ENCODE measurements at places on chromosomes 1 and 21.

- DNase-seq: no peak
Observed at GRCh38 chr21:39611551-39612190, 1.1 kb upstream of the B3GALT5 start.

DNA sequence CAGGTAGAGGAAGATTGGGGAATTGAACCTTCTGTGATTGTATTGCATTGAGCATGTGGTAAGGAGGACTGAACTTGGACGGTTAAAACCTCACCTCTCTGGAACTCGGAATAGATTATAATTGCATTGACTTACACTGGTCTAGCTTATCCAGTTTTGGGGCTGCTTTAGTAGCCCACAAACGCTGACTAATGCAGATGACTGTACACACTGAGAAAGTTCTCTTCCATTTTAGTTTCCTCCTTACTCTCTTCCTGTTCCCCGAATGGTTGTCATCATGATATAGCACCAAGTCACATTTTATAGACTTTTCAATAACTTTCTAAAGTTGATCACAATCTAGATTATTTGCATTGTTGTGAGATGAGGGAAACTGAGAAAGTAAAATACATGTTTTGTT is 78.2 kb downstream of the NFIA start:
- DNase-seq: no peak

- no peak for DNase-seq
Observed at GRCh38 chr1:236275586-236275985, 6.2 kb downstream of the ERO1B start.

DNA sequence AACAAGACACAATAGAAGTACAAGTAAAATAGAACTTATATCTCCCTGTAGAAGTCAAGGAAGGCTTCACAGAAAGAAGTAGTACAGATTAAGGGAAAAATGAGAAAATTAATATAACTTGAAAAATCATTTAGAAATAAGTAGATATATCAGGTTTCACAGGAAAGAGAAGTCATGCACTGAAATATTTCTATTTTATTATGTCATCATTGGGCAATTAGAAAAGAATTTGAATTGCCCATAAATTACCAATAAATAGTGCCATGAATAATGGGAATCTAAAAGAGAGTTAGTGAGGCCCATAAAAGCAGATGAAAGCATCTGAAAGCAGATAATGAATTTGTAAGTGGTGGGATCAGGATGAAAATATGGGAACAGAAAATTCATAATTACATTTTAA is 1597.8 kb downstream of the PLA2G4A start:
- no peak for DNase-seq

DNA sequence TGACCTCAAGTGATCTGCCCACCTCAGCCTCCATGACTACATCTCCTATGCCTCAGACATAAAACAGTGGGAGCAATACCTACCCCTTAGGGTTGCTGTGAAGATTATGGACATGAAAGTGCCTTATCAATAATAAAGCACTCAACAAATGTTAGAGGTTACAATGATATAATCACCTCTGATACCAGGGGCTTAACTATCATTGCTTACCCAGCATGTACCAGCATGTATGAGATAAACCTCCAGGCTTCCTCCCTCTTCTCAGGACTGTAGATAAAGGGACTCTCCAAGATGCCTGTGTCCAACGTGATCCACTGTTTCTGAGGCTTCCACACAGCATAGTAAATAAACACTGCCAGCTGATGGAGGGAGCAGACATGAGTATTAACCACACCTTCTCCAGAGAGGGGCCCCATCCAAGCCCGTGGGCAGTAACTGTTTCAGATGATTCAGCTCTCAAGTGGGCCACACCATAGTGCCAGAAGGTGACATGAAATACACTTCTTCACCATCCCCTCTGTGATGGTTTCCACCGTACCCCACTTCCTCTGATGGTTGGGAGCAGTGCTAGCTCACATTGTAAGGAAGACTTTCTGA is 26.2 kb downstream of the RHBDL2 start:
- DNase-seq: no peak

- DNase-seq: no peak
Observed at GRCh38 chr1:233293556-233294446, 1.7 kb downstream of the PCNX2 start.

DNA sequence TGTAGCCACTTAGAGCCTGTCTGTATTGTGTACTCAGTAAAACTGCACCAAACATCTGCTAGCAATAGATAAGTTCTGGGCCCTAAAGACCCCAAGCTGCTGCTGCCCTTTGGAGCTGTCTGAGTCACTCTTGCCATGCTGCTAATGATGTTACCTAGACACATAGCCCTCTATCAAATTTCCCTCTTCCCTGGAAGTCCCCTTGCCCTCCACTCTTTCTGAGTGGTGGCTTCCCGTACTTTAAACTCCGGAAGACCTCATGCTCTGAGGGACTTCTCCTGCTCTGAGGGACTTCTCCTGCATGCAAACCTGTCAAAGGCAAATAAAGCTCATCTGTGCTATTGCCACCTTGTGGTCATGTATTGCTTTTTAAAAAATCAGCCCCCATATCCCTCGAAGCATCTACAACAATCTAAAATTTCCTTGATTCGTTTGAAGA is 34.0 kb downstream of the FH start:
- DNase-seq: peak; percentile 18

- no peak for DNase-seq
Observed at GRCh38 chr1:225709101-225709500, 56.2 kb upstream of the ENAH start.

DNA sequence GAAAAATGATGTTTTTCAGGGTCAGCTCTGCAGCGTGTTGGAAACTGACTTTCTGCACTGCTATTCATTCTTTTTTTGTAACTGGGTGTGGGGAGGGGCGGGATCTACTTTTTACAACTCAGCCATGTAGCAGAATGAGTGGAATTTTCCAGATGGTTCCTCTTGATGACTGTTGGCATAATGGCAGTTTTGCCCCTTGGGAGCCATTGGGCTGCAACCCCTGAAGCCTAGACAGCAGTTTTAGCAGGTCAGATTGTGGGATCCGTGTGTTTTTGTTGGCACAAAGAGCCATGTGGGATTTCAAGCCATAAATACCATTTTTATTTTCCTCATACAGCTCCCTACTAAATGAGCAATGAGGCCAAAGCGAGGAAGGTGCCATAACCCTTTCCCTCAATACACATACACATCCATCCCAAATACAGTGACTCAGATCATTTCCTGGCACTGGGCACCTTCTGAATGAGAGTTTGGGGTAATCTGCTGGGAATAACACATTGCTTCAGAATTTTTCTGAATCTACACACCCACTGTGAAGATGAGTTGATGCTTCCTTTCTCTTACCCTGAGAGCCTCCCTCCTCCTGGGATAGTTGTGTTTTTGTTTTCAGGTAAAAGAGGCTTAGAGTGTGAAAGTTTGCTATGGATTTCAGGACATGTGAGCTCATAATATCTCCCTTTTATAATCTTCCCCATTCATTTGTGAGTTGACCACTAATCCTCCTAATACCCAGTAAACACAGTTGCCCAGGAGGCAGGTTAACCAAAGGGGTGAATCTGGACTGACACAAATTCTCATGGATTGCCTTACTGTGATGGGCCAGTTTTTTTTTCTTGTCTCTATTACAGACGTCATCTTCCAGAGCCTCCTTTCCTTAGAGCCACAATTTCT is 13.1 kb downstream of the S100A10 start:
- no peak for DNase-seq

DNA sequence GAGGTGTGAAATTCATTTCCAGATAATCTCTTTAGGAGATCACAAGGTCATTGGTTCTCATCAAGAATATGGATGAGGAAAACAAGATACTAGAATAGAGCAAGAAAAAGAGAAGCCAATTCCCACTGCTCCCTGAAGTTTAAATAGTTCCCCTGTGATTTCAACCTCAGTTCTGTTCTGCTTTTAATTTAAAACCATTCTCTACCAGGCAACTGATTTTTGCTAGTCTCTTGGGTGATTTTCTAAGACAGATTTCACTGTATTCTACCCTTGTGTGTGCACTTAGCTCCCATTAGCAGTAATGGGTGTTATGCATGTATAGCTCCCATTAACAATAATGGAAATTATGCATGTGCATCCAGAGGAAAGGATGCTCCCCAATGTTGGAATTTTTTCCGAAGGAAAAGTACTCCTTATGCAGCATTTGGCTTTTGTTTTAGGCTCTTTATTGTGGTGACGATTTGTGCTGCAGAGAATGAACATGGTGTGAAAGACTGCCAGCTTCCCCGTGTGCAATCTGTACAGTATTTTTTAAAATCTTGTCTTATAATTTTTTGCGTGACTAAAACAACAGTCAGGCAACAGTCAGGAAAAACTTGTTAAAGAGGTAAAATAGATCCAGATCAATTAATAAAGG is 144.0 kb upstream of the ZRANB2 start:
- no peak for DNase-seq

DNA sequence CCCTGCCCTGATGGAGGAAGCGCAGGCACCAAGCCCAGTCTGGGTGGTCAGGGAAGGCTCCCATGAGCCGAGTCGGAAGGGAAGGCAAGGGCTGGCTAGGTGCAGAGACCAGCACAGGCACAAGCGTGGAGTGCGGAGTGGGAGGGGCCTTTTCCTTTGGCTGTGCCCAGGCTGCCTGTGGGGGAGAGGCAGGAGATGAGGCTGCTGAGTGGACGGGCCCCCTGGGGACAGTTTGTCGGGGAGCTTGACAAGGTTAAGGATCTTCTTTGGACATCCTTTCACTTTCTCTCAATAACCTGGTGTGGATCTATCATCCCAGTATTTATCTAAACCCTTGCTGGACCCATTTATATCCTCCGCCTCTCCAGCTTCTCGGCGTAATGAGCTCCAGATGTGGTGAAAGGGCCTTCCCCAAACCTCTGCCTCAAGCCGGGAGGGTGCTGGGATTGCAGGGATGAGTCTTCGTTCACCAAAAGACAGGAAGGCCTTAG is 42.9 kb downstream of the EPHB2 start:
- DNase-seq: no peak

DNA sequence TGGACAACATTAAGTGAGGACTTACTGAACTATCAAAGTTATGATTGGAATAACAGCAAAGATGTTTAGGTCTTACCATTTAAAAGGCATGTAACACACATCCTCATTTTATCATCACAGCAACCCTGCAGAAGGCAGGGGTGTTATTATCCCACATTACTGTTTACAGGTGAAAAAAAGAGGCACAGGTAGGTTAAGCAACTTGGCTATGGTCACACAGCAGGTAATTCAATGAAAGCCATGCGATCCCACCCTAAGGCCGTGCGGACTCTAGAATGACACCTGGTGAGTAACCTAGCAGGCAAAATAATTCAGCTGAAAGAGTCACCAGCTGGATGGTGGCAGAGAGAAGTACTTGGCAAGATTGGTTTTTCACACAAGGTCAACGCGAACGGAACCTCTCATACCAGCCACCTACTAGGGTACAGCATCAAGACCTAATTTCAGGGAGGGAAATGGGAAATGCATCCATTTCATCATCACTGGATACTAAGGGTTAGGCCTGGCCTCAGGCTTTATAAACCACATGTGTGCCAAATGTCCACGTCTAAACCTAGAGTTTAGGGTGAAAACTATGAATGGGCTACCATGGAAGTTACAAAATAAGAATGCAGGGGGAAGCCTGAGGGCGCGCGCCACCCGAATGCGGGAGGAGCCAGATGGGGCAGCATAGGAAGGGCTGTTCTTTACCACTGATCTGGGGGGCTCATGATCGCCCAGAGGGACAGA is 85.3 kb downstream of the SLC66A1 start:
- no peak for DNase-seq

DNA sequence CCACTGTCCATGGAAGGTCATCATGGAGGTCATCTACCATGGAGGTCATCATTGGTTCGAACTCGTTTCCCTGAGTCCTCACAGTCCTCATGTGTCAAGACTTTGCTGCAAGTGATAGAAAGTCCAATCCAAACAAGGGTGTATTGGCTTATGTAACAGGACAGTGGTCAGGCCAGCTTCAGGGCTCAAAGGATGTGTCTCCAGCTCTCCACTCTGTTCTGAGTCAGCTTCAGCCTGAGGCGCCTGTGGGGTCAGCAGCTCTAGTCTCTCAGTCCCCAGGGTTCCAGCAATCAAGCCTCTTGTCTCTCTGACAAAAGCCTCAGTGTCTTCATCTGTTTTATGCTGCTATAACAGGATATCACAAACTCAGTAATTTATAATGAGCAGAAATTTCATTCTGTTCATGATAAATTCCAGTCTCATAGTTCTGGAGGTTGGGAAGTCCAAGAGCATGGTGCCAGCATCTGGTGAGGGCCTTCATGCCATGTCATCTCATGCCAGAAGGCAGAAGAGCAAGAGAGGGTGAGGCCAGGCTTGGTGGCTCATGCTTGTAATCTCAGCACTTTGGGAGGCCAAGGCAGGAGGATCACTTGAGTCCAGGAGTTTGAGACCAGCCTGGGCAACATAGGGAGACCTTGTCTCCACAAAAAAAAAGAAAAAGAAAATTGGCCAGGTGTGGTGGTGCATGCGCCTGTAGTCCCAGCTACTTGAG is 19.5 kb downstream of the A3GALT2 start:
- DNase-seq: no peak

GRCh38 chr1:4375812-4376211 is 278.6 kb upstream of the AJAP1 start:
- DNase-seq: no peak

- no peak for DNase-seq
Observed at GRCh38 chr1:18511149-18511873, 30.6 kb downstream of the KLHDC7A start.

DNA sequence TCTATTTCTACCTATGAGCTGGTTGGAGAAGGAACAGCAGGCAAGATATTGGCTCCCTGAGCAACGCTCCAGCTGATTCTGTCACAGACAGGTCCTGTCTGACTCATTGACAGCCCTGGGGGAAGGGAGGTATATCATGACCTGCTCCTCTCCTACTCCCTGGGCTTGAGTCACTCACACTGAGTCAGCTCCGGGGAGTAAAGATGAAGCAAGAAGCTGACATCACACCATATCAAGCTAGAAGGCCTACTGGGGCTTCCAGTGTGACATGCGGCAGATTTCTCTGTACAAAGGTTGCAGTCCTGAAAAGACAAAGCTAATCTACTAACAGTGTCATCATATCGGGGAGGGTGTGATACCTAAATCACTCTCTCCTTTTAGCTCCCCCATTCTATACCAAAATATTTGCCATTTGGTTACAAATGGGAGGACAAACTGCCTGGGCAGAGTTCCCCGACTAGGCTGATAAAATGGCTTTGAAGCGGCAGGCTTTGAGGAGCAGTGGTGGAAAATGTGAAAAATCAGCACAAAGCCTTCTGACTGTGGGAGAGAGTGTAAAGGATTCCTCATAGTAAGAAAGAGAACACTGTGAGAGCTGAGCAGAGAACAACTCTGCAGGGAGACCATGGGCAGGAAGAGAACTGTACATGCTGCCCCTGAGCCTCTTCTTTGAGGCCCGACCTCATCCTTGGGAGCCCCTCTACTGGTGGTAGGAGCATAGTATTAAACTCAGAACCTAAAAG is 15.5 kb downstream of the PI4KB start:
- DNase-seq: no peak

DNA sequence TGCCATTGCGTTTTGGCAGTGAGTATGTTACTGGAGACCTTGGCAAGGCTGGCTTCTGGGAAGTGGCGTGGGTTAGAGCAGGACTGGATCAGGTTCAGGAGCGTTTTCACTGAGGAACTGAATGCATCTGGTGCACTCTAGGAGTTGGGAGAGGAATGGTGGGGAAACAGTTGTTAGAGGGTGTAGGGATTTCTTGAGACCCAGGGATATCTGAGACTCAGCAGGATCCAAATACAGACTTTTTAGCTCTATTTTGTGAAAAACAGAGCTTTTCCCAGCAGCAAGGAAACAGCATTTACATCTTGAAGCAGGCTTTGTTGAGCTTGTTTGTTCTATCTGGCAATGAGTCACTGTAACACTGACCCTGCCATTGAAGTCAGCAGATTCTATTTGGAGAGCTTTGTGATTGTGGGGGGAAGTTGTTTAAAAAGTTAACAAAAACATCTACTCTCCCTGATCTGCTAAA is 56.9 kb upstream of the NRIP1 start:
- DNase-seq: no peak

GRCh38 chr1:86714561-86715244 is 10.3 kb downstream of the SH3GLB1 start:
- no peak for DNase-seq

All from GM06990 (cell line).